ENCODE measurements at places on chromosomes 3 and 15.

- no peak for DNase-seq
Measured at GRCh38 chr3:45968706-45969105, 25.4 kb downstream of the CXCR6 start.

DNA sequence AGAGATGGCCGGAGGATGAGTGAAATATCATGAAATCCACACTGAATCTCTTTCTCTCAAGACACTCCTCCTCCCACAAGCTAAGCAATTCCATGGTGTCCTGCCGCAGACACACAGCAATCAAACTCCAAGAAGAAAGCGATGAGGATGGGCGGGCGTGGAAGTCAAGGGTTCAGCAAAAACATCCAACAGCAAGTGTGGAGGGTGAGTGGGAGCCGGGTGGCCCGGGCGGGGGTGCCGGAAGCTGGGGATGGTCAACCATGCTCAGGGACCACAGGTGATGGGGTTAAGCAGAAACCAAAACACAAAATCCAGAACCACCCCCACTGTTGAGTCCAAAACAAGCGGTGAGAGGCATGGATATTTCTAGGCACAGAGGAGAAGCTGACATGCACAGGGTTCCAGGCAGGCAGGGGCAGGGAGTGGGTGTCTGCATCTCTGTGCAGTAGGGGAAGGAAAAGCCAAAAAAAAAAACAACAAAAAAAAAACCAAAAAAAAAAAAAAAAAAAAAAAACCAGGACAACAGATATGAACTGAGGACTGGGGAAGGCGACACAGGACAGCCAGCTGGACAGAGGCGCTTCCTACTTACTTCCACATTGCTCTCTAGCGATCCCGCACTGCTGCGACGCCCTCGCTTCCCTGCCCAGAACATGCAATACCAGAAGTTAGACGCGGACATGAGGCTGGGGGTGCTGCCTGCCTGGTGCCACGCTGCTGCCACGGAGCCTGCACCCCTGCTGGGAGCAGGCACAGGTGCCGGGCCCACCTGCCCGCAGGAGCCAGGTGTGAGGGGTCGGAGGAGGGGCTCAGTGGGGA, 61.0 kb upstream of the RPL32 start:
- no peak for DNase-seq

DNA sequence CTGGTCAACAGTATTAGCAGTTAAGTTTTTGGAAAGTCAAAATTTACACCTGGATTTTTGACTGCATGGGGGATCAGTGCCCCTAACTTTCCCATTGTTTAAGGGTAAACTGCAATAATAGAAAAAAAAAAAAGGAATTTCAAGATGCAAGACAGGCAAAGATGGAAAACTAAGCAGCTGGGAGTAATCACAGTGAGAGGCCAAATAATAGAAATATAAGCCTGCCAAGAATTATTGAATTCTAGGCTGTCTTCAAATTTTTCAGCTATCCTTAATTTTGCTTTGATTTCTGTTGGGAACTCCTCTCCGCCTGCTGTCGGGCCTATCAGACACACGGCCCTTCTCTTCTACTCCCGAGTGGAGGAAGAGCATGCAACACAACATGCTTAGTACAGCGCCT, 215.5 kb upstream of the LMCD1 start:
- no peak for DNase-seq

- no peak for DNase-seq
Measured at GRCh38 chr3:126288314-126288713, 68.9 kb downstream of the KLF15 start.

- DNase-seq, result no peak
Measured at GRCh38 chr3:37773471-37773870, 88.2 kb upstream of the CTDSPL start.

- no peak for DNase-seq
Measured at GRCh38 chr15:98937413-98938104, 70.0 kb downstream of the PGPEP1L start.

All from SW 1271 (cell line).